Stimulated activated CD8-positive, alpha-beta memory T cell treated with anti-CD3 and anti-CD28 coated beads, Interleukin-7, amount 100 ng/mL, for 24 hours (primary cell): ENCODE measurements at places on chromosomes 1 and 21.

DNA sequence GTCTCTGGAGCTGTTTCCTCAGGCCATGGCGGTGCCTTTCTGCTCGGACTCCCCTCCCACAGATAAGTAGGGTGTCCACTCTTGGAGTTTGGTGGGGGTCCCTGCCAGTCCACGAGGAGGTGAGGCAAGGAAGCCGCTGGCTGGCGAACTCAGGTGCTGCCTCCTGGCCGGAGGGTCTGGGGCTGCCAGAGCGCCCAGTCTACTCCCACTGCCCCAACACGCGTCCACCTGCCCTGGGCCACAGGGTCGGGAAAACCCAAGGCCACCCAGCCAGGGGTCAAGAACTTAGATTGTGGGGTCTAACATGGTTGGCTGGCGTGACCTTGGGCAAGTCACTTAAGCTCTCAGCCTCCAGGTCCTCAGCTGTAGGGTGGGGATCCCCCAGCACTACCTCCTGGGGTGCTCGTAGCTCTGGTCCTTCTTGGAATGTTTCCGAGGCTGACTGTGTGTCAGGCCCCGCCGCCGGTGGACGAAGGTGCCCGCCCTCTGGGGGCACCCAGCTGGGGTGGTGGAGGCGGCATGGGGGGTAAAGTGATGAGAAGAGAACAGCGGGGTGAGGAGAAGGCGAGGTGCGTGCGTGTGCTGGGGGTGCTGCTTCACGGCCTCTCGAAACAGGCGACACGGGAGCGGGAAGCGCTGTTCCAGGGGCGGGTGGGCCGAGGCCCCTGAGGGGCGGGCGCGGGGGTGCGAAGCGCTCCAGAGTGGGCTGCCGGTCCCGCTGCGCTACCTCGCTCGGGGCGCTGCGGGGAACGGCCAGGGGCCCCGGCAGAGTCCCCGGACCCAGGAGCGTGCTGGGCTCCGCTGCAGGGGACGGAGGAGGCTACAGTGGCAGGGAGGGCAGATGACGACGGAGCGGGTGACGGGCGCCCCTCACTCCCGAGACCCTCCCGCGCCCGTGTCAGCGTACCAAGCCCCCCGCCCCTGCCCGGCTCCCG is 1.2 kb downstream of the SH2D5 start:
- no peak for DNase-seq

- no peak for DNase-seq
Measured at GRCh38 chr21:43340491-43341377, 86.2 kb downstream of the SIK1 start.

DNA sequence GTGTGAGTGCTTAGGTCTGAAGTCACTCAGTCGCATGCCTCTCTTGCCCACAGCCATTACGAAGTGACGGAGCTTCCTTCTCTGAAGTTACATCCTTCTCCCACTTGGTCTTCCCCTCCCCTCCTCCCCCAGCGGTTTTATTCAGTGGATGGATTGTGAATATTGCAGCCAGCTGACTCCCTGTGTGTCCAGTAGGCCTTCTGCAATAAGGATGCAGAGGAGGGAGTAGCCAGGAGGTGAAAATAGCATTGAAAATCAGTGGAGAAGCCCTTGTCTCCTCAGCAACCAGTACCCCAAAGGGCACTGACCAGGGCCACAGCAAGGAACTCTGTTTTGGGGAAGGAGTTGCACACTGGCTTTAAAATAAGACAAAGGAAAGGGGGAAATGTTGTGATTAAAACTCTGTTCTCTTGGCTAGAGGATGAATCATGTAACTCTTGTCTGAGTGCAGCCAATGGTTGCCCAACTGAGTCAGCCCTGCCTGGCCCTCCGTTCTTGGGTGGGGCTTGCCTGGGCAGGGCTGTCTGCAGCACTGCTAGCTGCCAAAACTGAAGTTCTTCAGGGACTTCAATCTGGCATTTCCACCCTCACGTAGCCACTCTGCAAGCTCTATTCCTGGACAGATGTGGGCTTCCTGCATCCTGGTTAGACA is 4.3 kb downstream of the S100A10 start:
- no peak for DNase-seq

- DNase-seq = no peak
Measured at GRCh38 chr1:51421964-51422363, 91.6 kb upstream of the TTC39A start.

- DNase-seq = no peak
Measured at GRCh38 chr21:17387030-17387617, 125.7 kb upstream of the CXADR start.

DNA sequence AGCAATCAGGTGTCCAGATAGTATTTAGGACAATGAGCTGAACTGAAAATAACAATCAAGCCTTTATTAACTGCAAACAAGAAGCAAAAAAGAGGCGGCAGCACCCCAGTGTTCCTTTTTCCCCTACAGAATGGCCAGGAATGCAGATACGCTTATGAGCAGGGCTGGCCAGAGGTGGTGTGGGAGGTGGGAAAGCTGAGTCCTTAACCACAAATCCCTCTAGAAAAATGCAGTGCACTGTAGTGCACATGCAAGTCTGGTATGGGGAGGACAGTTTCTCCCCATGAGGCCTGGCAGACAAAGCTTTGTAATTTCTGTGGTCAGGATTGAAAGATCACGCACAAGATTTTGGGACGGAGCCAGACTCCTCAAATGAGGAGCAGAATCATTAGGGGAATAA is 10.7 kb upstream of the IFNAR1 start:
- no peak for DNase-seq

GRCh38 chr1:163442895-163443294 is 121.1 kb downstream of the NUF2 start:
- DNase-seq = no peak

- DNase-seq = no peak
Measured at GRCh38 chr1:241645199-241645598, 5.0 kb upstream of the CHML start.

DNA sequence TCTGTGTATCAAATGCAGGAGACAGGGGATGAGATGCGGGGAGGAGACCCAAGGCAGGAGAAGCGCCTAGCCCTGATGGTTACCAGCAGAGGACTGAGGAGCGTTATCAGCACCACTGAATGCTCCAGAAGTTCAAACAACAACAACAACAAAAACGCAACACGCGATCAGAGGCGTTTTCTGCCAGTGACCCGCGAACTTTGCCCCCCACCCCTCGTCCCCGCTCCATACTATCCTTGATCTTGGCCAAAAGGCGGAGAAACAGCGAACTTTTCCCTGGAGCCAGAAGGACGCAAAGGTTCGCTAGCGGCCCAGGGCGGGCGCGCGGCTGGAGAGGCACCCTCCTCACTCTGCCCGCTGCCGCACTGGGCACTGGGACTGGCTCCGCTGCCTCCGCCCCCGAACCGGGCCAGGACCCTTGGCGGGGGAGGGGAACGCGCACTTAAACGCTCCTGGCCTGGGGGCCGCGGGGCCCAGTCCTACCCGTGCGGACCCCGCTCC is 699 bp downstream of the ECHDC2 start:
- DNase-seq = no peak

DNA sequence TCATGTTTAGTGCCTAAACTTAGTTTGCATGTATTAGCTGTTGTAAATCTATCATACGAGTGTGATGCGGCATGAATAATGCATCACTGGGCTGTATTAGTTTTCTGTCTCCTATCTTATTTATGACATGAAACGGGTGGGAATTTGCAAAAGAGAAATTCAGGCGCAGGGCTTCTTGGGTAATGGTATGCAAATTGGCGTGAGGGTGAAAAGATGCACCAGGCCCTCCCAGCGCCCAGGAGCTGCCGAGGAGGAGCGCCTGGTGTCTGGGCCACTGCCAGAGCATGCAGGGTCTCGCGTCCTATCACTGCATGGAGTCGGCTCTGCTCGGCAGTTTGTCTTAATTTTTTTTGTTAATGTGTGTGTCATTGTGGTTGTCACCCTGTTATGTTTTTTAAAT is 82.9 kb upstream of the ACTL8 start:
- no peak for DNase-seq
